ENCODE measurements at places on chromosomes 5 and 9.

DNA sequence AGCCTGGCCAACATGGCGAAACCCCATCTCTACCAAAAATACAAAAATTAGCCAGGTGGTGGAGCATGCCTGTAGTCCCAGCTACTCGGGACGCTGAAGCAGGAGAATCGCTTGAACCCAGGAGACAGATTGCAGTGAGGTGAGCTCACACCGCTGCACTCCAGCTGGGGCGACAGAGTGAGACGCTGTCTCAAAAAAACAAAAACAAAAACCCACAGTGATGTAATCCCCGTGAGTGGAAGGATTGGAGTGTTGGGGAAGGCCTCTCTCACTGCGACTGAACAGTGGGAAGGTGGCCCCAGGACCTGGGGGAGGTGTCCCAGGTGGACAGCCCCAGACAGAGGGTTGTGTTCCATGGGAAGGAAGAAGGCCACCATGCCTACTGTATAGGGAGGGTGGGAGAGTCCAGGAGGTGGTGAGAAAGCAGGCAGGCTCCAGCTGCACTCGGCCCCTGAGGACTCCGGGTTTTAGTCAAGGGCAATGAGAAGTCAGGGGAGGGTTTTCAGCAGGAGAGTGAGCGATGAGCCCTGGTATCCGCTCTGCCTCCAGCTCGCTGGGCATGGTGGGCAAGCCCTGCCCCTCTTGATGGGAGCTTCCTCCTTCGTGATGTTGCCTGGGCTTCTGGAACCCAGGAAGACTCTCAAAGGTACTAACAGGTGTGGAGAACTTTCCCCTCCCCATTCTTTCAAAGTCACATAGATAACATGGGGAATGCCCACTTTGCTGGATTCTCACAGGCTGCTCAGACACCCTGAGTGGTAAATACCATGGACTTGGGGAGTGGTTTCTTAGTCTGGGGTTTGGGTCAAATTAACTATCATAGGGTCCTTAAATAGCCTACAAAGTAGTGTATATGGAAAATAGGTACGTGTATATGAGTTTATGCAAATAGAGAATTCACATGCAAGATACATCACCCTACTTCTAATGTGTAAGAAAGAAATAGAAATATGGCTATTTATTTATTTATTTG lies 74.7 kb downstream of the PPARGC1B start:
- no peak for DNase-seq

GRCh38 chr5:3741374-3741770 lies 145.7 kb downstream of the IRX1 start:
- DNase-seq = no peak

GRCh38 chr5:129125819-129126218 lies 31.3 kb downstream of the ISOC1 start:
- DNase-seq = no peak

DNA sequence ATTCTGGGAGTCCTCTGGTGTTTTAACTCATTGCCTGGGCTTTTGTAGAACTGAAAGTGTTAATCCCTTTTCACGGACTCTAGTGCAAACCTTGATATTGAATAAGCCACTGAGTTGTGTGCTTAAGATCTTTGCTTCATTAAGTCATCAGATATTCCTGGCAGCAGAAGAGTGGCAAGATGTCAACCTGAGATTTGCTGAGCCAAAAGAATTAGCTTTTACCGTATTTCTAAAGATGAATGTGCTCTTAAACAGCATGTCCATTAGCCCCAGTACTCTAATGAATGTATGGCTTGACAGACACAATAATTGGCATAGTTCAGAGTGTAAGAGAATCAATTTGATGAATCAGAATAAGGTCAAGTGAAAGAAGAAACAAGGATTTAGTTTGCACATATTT lies 87.2 kb upstream of the CDH6 start:
- no peak for DNase-seq

DNA sequence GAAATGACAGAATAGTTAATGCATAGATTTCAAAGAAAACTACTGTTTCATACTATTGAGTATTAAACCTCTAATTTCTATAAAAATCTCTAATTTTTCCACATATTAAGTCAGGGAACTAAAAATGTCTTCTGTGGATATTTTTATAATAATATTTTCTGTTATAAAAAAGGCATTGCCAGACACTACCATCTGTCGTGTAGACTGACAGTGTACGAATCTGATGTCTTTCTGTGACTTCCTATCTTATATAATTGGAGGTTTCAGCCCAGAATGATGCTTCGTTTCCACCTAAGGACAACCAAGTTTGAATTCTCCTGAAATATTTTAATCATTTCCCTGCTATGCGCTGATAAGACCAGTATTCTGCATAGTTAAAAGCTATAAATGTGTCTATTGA lies 456.6 kb upstream of the ARRDC3 start:
- no peak for DNase-seq

- no peak for DNase-seq
These were observed 74.5 kb upstream of the PALM2AKAP2 start for GRCh38 chr9:109705515-109705914.

DNA sequence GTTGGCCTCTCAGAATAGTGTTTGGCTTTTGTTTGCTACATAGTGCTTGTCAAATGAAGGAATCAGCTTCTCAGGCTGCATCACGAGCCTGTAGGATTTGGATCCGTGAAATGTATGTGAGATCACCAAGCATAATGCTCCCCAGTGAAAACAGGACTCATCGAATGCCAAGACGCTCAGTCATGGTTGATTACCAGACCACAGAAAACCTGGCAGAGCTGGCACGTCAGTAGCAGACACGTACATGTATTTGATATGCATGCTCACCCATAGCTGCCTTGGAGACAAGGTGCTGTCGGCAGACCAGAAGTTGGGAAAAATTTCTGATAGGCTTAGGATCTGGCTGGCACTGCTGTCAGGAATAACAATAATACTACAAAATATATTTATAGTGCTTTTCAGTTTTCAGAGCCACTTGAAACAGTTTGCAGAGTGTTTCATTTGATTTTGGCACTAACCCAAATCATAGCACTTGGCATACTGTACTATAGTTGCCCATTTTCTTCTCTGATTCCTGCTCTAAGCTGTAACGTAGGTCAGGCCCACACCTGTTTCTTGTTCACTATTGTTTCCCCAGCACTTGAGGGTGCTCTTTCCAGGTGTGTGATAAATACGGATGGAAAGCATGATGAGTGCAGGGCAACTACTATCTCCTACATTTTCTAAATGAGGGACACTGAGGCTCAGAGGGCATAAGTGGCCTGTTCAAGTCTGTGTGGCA lies 226.1 kb downstream of the NR3C1 start:
- DNase-seq = no peak

- DNase-seq = no peak
These were observed 721 bp upstream of the MAML1 start for GRCh38 chr5:179731791-179732411.

GRCh38 chr9:109806506-109807115 lies 26.6 kb downstream of the PALM2AKAP2 start:
- no peak for DNase-seq

DNA sequence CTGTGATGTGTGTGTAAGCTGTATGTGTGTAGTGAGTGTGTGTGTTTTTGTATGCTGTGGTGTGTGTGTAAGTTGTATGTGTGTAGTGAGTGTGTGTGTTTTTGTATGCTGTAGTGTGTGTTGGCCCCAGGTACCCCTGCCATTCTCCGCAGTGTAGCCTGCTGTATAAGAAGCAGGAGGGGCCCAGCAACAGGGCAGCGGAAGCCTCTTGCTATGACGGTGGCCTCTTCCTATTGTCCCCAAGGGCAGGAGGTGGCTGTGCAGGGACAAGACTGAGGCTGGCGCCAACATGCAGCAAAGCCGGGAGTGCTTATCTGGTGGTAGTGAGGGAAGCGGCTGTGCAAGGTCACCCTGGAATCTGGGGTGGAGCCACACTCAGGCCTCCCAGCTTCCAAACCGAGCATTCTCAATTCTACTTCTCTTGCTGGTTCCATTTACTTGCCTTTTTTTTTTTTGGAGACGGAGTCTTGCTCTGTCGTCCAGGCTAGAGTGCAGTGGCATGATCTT lies 5.1 kb downstream of the SPAAR start:
- DNase-seq = no peak

GRCh38 chr5:60842871-60843385 lies 1.1 kb downstream of the ELOVL7 start:
- no peak for DNase-seq

- DNase-seq = no peak
These were observed 1.5 kb downstream of the IGFBPL1 start for GRCh38 chr9:38422555-38423260.

Data from esophagus squamous epithelium (tissue), 5 donors.